ENCODE measurements at places on chromosomes 7 and 10.

- no peak for DNase-seq
Observed at GRCh38 chr7:155292680-155293226, 4.9 kb upstream of the INSIG1 start.

GRCh38 chr10:4058514-4059029, 273.6 kb upstream of the KLF6 start:
- no peak for DNase-seq

- no peak for DNase-seq
Observed at GRCh38 chr7:78279032-78279431, 480.5 kb downstream of the PHTF2 start.

- no peak for DNase-seq
Observed at GRCh38 chr7:121608785-121609184, 212.7 kb upstream of the FAM3C start.

- no peak for DNase-seq
Observed at GRCh38 chr7:6170571-6171531, 101.6 kb downstream of the CYTH3 start.

- no peak for DNase-seq
Observed at GRCh38 chr10:105952153-105952552, 1212.4 kb downstream of the SORCS1 start.

DNA sequence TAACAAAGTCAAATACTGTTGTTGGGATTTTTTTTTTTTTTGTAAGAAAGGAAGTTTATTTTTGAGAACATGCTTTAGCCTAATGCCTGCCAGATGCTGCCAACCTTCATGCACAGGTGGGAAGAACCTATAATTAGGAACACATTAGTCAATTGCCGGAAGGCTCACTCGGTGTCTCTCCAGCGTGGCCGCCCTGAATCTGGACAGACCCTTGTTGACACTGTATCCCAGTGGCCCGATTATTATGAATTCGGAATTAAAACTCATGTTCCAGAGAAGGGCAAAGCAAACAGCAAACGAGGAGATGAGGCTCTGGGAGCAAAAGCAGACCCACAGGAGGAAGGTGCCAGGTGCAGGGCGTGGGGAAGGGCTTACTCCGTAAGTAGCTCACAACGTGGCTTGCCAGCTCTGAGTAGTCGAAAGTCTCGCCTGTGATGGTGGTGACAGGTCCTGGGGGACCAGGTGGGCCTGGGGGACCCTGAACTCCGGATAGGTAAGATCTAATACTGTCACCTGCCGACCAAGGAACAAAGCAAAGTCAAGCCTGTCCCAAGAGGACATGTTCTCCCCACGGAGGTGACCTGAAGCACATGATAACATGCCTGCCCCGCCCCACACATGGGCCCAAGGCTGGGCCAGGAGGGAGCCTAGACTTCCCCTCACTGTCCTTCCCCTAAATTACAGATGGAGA, 48.3 kb downstream of the COL17A1 start:
- DNase-seq, result no peak

- no peak for DNase-seq
Observed at GRCh38 chr7:99839287-99840021, 11.6 kb downstream of the CYP3A43 start.

DNA sequence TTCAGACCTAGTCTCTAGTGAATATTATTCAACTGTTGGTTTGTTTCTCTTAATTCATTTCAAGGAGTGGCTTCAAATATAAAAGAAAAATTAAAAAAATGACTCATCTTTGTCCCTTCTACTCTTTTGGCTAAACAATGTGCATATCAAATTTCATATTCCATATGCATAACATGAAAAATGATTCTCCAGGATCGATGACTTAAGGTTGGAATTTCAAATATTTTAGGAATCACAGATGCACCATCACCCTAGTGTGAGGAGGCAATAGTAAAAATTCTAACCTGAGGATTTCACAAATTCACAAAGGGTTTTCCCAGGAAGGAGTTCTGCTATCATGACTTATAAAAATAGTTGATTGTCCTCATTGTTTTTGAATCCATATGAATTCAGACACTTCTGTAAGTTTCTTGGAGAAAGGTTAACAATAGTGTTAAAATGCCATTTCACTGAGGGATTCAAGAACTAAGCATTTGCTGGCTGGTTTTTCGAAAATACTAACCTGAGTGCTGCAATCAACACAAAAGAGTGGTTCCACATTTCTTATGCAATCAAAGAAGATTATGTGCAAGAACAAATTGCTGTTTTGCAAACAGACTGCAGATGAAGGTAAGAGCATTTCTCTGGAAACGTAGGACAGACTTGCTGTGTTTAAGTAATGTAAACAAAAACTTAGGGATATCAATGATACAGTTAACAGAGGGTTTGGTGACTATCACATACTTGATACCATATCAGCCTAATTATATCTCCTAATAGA, 547.5 kb upstream of the LRRTM3 start:
- no peak for DNase-seq

DNA sequence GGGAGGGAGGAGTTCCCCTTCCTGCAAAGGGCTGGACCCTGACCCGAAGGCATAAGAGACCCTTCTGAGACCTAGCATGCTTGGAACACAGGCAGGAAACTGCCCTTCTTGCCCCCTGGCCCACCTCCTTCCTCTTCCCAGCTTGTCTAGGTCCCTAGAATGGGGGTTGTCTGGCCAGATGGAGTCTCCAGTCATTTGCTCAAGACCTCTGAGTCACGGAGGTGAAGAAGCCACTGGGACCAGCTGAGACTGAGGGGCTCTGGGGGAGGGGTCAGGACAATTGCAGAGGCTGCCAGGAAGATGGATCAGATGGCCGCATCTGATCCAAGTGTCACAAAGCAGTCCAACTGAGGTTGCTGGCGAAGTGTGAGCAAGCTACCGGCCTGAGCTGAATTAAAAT, 46.2 kb downstream of the COL13A1 start:
- DNase-seq, result no peak

DNA sequence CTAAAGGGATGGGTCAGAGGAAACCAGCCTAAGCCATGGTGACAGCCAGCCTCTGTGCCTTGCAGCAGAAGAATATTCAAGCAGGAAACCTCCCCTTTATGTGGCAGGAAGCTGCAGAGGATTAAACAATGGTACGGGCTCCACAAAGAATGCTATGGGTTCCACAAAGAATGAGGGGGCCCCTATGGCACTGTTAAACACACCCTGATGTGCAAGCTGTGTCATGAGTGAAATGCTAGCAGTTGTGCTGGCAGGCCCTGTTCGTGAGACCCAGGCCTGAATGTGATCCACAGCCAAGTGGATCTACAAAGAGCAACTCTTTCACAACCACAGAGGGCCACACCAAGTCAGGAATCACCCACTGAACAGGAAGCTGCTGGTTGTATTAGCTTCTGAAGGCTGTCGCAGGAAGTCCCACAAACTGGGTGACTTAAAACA, 68.9 kb downstream of the MYOF start:
- peak; percentile 17 for DNase-seq
